CD4-positive, alpha-beta T cell treated with Interferon gamma for 1 hour (primary cell): ENCODE measurements at places on chromosomes 7 and 10.

DNA sequence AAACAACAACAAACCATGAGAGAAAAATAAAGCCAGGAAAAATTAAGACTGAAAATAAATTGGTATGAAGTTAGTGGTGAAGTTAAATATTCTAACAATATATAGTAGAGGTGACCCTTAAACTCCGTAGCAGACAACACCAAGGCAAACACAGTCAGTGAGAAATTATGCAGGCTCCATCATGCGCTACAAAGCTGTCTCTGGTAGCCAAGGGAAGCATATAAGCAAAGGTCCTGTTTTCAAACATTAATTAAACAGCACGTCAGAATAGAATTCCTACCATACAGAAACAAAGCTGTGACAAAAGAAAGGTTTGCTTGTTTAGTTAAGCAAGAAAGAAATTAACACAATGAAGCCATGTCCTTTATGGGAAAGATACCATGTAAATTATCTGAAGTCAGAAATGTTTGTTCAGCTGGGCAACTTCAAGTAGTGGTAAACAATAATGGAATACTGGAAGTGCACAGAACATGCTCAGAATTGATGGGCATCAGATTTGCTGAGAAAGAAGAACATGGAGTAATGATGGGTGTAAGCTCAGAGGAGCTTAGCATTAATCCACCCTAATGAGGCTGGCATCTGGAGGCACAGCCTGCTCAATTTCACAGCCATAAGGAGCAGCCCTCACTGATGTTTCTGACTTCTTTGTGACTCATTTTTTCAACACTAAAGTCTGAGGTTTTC, 75.7 kb downstream of the IGF2BP3 start:
- DNase-seq = no peak

GRCh38 chr7:73871163-73872011, 10.4 kb downstream of the TMEM270 start:
- DNase-seq = no peak

GRCh38 chr7:141430455-141431139, 120.6 kb upstream of the AGK start:
- DNase-seq = no peak

DNA sequence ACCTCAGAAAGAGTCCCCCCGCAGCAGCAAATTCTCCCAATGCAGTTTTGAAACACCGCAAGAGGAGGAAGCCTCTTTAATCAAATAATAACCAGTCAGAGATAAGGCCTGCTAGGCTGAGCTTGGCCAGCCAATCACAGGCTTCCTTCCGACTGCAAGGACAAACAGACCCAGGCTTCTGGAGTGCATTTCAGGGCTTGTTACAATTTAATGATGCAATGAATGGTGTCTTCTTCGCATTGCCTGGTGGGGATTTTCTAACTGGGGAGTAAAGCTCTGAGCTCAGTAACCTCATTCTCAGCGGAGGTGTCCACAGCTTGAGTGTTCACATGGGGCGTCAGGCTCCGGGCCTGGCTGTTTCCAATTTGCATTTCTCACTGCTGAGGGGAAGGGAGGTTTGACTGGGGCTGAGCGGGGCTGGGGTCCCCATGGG, 31.8 kb upstream of the GPAM start:
- DNase-seq = no peak

DNA sequence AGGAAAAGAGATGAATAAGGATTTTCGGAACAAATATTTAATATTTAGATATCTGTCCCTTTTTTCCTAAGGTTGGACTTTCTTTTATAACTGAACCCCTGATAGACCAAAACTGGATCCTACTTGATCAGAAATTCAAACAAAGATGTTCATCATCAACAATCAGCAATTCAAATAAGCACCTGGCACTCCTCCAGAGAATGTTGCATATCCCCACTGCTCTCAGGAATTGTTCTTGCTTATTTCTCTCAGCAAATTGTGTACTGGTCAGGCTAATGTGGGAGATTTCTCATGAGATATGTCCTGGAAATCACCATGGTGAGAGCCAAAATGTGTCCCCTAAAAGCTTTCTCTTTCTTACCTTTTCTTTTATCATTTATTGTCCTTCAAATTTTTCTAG, 40.3 kb upstream of the LHFPL3 start:
- no peak for DNase-seq
